Fibroblast of villous mesenchyme (primary cell): ENCODE measurements at places on chromosomes 1 and 21.
A peak's percentile ranks its signal among the peaks of the same experiment; 100 is the strongest.

DNA sequence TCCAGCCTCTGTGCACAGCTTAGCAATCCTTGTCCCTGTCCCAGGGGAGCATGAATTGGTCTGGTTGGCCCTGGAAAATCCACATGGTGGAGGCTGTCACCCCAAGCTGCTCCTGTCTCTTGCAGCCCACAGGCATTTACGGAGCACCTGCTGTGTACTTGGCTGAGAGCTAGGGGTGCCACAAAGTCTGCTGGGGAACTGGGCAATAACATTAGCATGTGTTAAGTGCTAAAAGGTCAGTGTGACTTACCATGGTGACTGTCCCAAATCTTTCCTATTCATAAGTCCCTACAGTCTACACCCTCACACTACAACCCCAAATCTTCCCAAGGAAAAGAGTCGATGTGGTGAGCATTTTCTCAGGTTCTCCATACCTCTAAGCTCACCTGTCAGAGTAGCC is 53.6 kb upstream of the ARTN start:
- DNase-seq: no peak

- DNase-seq: no peak
These were observed 118.4 kb upstream of the NR5A2 start for GRCh38 chr1:199909137-199909536.

DNA sequence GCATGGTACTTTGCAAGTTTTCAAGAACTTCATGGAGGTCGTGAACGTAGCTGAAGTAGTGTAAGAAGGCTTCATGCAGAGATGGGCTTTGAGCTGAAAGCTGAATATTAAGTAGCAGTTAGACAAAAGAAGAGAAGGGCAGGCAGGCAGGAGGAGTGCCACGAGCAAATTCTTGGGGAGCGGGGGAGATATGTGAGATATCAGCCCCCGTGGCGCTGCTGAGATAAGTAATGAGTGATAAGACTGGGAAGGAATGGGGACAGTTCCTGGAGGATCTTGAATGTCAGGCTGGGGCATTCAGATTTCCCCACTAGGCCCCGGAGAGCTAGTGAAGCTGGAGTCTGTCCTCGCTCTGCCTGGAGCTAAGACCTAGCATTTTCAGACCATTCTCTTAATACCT is 27.9 kb upstream of the KIRREL1 start:
- DNase-seq: no peak

GRCh38 chr1:171929121-171929520 is 87.8 kb downstream of the DNM3 start:
- DNase-seq: no peak

DNA sequence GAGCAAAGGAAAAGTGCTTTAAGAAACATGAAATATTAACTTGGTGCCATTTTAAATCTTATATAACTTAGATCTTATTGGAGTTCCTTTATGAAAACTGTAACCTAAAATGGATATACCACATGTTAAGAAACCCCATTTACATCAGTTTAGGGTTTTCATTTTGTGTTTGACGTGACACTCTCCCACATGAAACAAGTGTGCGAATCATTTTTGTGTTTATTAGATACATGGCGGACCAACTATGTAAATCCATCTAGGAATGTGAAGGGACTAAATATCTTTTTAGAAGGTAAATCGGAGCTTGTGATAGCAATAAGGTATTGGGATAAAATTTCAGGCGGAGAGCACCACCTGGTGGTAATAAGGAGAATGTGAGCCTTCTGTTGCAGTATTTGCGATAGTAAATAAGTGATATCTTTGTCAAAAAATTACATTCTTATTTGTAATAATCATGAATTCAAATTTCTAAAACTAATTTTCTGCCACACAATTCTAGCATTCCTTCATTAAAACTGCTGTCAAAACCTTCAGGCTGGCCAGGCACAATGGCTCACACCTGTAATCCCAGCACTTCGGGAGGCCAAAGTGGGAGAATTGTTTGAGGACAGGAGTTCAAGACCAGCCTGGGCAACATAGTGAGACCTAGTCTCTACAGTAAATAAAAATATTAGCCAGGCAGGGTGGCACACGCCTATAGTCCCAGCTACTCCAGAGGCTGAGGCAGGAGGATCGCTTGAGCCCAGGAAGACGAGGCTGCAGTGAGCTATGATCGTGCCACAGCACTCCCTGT is 31.3 kb downstream of the SMAP2 start:
- peak; percentile 80 for DNase-seq

DNA sequence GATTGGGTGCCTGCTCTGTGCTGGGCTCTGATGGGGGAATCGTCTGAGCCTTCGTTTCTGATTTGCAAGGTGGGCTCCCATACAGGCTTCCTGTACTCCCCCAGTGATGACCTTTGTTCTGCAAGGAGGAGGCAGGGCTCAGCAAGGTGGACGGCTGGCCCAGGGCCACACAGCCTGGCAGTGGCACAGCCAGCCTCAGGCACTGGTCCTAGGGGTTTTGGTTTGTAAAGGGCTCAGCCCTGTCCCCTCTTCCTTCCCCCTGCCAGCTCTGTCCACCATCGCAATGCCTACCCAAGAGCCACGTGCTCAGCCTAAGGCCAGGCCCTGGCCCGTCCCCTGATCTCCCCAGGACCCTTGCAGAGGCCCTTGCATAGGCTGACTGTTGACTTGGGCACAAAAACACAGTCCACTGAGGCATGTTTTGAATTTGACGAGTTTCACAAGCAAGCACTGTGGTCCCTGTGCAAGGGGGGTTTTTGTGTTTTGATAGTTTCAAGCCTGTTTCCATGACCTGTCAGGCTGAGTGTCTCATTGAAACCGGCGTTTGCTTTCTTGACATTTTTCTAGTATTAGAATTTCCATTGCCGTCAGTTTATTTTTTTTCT is 39.5 kb upstream of the TNFRSF1B start:
- DNase-seq: no peak

- DNase-seq: peak; percentile 79
These were observed 24.8 kb upstream of the ITPKB start for GRCh38 chr1:226763905-226764264.
